ENCODE measurements at places on chromosomes 2 and 18. TPM values are rescaled to one million over a fixed set of nuclear protein-coding genes. Genes with fewer than 3 reads are reported as not detected.

GRCh38 chr2:225670111-225670974 is 270.8 kb downstream of the NYAP2 start:
- H3K27me3 ChIP-seq, result no peaks in the 10 kb centered on the region
- no peak overlapping the region for H3K27ac ChIP-seq
- H3K36me3 ChIP-seq, result no peaks in the 10 kb centered on the region
- no peak for DNase-seq
- no peaks in the 10 kb centered on the region for H3K4me1 ChIP-seq

DNA sequence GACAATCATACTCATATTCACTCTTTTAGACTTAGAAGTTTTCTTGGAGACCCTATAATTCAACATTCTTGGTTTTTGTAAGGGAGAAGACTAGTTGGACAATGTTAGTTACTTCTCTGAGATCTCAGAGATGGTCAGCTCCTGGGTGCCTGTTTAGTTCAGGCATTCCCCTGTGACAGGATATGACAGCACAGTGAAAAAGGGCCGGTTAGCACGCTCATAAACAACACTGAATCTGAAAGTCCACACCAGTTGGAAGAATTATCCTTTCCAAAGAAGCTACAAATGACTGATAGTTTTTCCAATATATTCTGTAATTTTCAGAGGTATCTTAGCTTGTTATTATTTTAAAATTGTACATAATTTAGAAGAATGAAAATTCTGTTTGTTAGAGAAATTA is 75.7 kb downstream of the ADAM23 start:
- no peak overlapping the region for H3K4me3 ChIP-seq
- no peak overlapping the region for H3K27ac ChIP-seq
- no peaks in the 10 kb centered on the region for H3K4me1 ChIP-seq
- no peaks in the 10 kb centered on the region for H3K27me3 ChIP-seq

DNA sequence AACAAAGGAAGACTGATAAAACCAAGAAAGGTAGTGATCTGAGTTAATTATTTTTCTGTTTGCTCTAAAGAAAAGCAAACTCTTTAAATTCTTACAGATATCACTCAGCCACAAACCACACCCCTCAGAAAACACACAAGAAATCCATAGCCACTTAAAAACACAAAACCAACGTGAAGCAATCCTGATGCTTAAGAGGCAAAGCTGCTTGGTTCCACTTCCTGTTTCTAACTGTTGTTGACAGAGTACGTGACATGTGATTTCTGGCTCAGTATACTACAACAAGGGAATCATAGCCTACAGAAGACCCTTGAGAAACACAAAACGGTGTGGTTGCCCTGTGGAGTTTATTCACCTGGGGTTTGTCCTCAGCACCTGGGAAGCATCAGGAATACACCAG is 240.9 kb upstream of the APCDD1 start:
- no peaks in the 10 kb centered on the region for H3K4me1 ChIP-seq
- DNase-seq, result peak; percentile 4
- H3K4me3 ChIP-seq, result no peak overlapping the region
- H3K27ac ChIP-seq, result no peak overlapping the region

DNA sequence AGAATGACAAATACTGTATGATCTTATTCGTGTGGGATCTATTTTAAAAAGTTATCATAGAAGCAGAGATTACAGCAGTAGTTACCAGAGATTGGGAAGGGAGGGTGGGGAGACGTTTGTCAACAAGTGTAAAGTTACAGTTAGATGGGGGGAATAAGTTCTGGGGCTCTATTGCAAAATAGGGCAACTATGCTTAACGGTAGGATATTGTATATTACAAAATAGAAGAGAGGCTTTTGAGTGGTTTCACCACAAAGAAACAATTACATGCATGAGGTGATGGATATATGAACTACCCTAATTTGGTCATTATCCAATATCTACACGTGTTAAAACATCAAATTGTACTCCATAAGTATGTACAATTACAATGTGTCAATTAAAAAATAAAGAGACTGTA is 123.4 kb upstream of the NOSTRIN start:
- no peaks in the 10 kb centered on the region for H3K36me3 ChIP-seq
- H3K4me1 ChIP-seq, result no peaks in the 10 kb centered on the region
- no peak overlapping the region for H3K27ac ChIP-seq
- no peak for DNase-seq

DNA sequence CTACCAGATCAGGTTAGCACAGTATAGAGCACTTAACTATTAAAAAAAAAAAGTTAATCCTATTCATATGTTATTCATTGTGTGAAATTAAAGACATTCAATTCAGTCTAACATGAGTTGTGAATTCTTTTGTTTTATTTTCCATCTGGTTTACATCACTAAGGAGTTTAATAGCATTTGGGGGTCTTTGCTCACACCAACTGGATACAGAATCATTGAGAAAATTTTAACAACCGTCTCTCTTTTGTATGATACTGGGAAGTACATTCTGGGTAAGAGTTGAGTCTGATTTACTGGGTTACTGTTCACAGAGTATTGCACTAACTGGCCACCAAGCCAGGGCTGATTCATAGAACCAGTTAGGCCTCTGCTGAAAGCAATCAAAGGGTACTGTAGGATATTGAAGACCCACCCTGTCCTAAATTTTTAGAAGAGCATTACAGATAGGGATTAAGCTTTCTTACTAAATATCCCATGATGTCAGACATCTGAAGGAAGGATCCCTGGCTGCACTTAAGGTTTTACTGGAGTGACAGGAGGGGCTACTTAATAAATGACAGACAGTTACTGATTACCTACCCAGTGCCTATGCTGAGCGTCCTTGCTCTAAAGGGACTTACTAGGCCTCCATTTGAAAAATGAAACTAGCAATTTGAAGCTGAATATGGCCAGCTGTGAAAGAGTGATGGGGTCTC is 387.9 kb downstream of the SETBP1 start:
- no peak overlapping the region for H3K27ac ChIP-seq
- H3K27me3 ChIP-seq, result no peaks in the 10 kb centered on the region
- no peak for DNase-seq
- no peaks in the 10 kb centered on the region for H3K36me3 ChIP-seq
- no peak overlapping the region for H3K4me3 ChIP-seq

DNA sequence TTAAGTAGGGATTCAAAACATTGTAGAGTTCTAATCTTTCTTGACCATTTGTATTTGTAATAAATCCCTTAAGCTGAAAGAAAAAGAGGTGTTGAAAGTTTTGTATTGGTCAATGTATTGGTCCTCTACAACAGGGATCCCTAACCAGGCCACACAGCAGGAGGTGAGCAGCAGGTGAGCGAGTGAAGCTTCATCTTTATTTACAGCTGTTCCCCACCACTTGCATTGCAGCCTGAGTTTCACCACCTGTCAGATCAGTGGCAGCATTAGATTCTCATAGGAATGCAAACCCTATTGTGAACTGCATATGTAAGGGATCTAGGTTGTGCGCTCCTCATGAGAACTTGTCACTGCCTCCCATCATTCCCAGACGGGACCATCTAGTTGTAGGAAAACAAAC is 715.7 kb upstream of the NXPH2 start:
- no peaks in the 10 kb centered on the region for H3K27me3 ChIP-seq
- H3K4me3 ChIP-seq, result no peak overlapping the region
- H3K36me3 ChIP-seq, result no peaks in the 10 kb centered on the region
- no peak overlapping the region for H3K27ac ChIP-seq
- H3K4me1 ChIP-seq, result no peaks in the 10 kb centered on the region
- DNase-seq, result no peak

The FOXI3 gene
- polyA plus RNA-seq, result not detected

The GPR75 gene
- polyA plus RNA-seq, result not detected

DNA sequence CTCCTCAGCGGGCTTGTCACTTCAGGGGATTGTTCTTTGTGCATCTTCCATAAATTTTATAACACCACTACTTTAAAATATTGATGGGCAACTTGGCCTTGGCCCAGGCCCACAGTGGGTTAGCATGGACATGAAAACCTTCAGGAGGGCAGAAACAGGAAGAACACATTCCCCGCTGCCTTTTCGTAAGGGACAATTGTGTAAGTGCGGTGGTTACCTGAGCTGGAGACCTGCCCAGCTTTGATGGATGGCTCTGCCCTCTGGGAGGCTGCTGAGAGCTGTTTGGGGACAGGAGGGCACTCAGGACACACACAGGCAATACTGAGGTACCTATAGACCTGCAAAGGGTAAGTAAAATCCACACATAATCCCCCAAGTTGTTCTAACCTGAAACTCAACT is 46.8 kb downstream of the FECH start:
- no peaks in the 10 kb centered on the region for H3K4me1 ChIP-seq
- no peak overlapping the region for H3K4me3 ChIP-seq
- no peak overlapping the region for H3K27ac ChIP-seq
- no peaks in the 10 kb centered on the region for H3K36me3 ChIP-seq
- DNase-seq, result no peak
- H3K27me3 ChIP-seq, result no peaks in the 10 kb centered on the region

The ACADL gene
- polyA plus RNA-seq, result not detected

DNA sequence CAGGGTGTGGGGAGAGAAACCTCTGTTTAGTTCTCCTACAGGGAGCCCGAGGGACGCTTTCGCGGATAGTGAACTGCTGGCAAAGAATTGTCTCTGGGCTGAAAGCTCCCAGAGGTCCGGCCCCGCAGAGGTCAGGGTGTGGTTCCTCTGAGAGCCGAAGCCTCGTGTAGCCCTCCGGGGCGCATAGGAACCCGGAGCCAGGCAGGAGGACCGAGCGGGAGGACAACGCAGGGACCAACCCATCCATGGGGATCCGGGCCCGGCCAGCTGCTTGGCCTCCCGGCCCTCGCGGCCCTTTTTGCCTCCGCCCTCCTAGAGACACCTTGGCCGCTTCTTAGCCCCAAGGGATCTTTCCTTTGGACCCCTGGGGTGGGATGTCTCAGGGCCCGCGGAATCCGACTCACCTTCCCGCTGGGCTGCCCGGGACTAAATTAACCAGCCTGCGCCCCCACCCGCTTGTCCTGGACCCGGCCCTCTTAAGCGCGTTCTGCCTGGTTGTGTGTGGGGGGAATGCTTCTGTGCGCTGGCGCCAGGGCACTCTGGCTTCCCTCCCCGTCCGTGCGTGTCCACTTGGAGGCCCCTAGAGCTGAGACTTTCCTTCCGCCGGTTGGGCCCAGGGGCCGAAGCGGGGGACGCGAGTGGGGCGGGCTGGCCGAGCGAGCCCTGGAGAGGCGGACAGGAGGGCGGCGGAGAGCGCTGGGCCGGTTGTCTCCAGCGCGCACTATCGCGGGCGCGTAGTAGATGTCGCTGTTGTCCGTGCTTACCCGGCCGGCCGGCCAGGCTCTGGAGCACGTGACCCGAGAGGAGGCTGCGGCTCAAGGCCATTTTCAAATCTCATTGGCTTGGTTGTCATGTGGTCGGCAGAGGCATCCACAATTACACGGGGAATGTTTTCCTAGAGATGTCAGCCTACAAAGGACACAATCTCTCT is at the start of gene HOXD10:
HOXD10 (plus strand) TSS at position 896 of the 931 bp plus-strand sequence. CDS start 56 bp downstream, outside the sequence.
- peaks cover 70% of the 10 kb centered on the region for H3K27me3 ChIP-seq
- no peaks in the 10 kb centered on the region for H3K36me3 ChIP-seq
- H3K27ac ChIP-seq, result no peak within 1 kb of the TSS
- no peak within 1 kb of the TSS for H3K4me3 ChIP-seq
- no peak for DNase-seq

The ADGRF3 gene
- polyA plus RNA-seq, result 0.23 TPM

GRCh38 chr2:33321876-33322483 is 154.5 kb upstream of the RASGRP3 start:
- H3K27me3 ChIP-seq, result no peaks in the 10 kb centered on the region
- no peaks in the 10 kb centered on the region for H3K36me3 ChIP-seq
- H3K4me3 ChIP-seq, result peak overlapping the region; percentile 62
- no peak overlapping the region for H3K27ac ChIP-seq
- H3K4me1 ChIP-seq, result peaks cover 5% of the 10 kb centered on the region

The HOXD13 gene
- polyA plus RNA-seq, result not detected

DNA sequence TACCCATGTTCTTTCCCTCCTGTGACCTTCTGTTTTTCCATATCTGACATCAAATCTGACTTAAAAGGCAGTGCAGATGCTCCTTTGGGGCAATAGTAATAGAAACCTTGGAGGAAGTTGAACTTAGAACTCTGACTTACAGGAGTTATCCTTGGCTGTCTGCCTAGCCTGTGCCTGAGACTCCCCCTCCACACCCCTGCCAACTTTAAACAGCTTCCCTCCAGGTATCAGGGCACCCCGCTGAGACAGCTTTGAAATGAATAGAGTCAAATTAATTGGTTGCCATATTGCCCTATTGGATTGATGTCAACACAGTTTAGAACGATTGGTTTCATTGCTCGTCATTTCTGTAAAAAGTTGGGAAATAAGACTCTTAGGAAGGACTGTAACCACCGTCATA is 322.0 kb downstream of the PRKCE start:
- H3K27ac ChIP-seq, result no peak overlapping the region
- no peaks in the 10 kb centered on the region for H3K4me1 ChIP-seq
- no peak for DNase-seq

Data from CD4-positive, CD25-positive, alpha-beta regulatory T cell (primary cell).